ENCODE measurements at places on chromosomes 16 and 17. TPM values are rescaled to one million over a fixed set of nuclear protein-coding genes. Genes with fewer than 3 reads are reported as not detected.

- DNase-seq = no peak
These were observed 115.1 kb downstream of the CYLD start for GRCh38 chr16:50856991-50857390.

The MYH8 gene
- not detected for total RNA-seq

DNA sequence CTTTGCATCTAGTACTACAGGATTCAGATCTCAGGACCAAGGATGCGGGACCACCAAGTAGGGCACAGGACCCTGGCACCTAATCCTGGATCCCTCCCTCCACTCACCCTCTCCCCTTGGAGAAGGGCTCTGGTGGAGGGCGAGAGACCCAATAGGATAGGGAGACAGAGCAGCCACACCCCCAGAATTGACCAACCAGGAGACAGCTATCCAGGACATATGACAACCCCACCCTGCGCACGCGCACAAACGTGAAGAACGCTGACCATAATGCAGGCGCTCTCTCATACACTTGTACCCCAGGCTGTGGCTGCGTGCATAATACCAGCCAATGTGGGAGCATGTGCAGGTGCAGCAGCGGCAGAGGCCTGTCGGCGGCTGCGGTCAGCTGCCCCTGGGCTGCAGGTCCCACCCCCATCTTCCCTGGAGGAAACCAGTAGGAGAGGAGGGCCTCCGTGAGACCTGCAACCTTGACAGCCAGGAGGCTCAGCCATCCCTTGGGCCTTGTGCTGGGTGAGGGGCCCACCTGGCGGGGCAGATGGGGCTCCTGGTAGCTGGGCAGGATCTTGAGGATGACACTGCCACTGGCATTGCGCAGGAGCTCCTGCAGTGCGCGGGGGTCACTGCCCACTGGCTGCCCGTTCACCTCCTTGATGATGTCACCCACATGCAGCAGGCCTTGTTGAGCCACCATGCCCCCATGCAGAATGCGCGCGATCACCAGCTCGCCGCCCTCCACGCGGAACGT, 25.4 kb downstream of the MPP2 start:
- DNase-seq = no peak

DNA sequence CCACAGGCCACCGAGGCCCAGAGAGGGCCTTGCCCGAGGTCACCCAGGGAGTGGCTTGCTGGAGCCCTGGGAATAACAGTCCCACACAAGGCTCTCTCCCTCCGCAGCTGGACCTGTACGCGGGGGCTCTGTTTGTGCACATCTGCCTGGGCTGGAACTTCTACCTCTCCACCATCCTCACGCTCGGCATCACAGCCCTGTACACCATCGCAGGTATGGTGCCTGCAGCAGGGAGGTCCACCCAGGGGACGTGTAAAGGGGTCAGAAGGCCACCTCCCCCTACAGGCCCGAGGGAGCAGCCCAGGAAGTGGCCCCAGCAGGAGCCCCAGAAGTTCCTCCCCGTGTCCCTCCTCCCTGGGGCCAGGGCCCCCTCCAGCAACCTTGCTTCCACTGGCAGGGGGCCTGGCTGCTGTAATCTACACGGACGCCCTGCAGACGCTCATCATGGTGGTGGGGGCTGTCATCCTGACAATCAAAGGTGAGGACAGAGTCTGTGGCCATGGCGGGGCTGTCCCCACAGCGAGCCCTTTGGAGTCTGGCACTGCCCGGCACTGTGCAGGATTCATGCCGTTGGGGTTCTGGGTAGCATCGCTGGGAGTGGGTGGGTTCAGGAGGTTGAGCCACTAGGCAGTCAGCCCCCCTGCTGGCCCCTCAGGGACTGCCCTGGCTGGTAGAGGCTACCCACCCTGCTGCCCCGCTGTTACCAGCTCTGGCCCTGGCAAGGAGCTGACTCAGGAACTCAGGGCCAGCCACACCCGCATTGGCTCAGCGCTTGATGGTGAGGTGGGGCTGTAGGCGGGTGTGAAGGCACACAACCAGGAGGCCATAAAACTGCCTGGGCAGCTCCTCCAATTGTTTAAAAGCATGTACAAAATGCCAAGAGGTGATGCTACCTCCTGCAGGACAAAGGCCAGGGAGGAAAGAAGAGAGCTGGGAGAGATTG, 17.3 kb downstream of the SLC5A10 start:
- DNase-seq = no peak

The CNGB1 gene
- total RNA-seq = 0.11 TPM

DNA sequence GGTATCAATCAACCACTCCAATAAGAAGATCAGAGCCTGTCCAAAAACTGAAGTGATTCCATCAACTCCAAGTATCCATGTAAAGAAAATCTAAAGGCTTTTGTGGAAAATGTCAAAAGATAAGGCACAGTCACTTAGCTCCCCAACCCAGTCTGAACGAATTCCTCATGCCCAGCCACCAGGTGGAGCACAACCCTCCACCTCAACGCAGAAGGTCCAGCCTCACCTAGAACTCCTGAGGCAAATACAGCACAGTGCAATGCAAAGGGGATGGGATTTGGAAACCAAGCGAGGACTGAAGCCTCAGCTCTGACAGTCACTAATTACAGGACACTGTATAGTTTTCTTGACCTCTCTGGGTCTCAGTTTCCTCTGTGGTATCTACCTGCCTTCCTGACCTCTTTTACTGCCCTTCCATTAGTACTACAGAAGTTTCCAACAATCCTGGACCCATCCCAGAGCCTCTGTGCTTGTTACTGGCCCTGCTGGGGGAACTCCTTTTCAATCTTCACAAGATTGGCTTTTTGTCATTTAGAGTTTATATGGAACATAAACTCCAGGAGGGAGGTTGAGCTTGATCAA, 2.0 kb downstream of the NCBP3 start:
- no peak for DNase-seq

DNA sequence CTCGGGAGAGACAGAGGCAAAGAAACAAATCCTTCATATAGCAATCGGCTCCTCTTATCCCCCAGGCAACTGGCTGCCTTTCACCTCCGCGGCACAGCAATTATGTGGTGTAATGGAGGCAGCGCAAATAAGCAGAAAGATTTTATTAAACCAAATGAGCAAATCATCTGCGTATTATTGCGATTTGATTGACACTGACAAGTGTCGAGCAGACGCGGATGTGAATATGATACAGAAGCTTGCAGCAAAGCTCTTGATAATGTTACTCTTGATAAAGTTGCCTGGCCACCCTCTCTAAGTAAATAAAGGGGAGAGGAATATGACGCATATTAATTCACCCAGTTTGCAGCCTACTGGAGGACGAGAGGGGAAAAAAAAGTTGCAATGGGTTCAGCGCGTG, 26.5 kb upstream of the AKTIP start:
- DNase-seq = no peak

DNA sequence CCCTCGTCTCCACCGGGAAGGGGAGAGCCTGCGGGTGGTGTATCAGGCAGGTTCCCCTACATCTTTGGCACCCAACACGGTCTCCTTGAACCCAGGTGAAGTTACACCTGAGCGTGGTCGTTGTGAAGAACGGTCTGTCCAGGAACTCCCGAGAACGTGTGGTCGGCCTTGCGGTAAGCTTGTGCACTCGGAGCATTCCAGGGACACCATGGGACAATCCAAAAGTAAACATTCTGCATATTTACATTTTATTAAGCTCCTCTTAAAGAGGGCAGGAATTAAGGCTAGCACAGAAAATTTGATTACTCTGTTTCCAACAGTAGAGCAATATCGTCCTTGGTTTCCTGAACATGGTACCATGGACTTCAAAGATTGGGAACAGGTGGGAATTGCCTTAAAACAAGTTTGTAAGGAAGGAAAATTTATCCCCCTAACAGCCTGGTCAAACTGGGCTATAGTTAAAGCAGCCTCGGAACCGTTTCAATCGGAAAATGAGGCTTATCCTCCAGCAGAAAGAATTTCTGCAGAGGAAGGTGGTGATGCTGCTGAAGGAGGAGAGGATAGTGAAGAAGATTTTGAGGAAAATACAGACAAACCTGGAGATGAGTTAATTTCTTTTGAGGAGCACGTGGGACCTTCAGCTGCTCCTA, 18.2 kb downstream of the ALOX15B start:
- no peak for DNase-seq

GRCh38 chr17:57187391-57187790, 68.9 kb upstream of the MSI2 start:
- DNase-seq = no peak

DNA sequence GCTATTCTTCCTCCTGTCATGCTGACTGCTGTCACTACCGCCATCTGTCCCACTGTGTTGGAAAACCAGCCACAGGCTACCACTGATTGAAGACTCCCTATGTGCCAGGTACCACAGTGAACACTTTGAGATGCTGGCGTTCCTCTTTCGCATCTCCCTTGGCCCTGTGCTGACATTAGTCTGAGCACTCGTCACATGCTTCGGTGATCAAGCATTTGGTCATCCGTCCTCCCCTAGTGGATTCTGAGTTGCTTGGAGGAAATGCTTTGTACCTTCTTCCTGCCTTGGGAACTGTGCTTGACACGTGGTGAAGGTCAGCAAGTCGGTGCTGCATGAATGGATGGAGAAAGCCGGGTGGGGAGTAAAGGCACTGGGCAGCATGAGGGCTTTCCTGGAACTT, 260.1 kb downstream of the SNX29 start:
- no peak for DNase-seq

DNA sequence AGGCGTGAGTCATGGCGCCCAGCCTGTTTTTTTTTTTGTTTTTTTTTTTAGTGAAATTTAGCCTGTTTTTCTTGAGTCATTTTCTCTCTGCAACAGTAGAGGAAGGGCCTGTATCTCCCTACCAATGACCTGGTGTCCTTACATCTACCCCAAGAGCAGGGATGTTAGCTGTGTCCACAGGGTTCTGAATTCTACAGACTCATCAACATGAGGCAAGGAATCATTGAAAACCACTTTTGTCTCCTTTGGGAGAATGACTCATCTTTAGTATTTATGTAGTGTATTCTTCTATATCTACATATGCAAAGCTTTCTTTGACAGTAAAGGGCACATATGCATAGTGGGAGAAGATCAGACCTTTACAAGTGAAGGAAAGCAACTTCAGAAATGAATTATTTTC, 105.3 kb downstream of the SPECC1 start:
- no peak for DNase-seq

GRCh38 chr16:96935-97381, 18.9 kb downstream of the MPG start:
- no peak for DNase-seq

DNA sequence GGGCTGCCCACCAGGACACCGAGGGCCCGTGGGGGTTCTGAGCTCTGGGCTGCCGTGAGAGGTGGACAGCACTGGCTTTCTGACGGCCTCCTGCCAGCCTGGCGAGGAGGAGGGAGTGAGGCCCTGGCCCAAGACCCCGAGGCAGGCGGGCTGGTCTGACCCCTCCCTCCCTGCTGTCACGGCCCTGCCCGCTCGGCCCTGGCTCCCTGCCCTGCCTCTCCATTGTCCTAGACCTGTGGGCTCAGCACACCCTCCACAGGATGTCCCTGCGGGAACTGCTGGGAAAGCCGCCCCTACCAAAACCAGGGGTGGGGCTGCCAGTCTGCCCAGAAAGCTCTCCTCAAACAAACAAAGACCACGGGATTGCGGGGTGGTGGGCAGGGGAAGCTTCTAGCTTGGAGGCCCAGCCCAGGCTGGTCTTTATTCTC, 20.7 kb downstream of the SPNS2 start:
- no peak for DNase-seq

The CCL7 gene
- 0.11 TPM for total RNA-seq

- no peak for DNase-seq
These were observed 1.5 kb downstream of the MGAT5B start for GRCh38 chr17:76869496-76870376.
